ENCODE measurements at places on chromosomes 5 and 9. TPM values are rescaled to one million over a fixed set of nuclear protein-coding genes. Genes with fewer than 3 reads are reported as not detected.

GRK6 gene
- total RNA-seq, result 110 TPM

DNA sequence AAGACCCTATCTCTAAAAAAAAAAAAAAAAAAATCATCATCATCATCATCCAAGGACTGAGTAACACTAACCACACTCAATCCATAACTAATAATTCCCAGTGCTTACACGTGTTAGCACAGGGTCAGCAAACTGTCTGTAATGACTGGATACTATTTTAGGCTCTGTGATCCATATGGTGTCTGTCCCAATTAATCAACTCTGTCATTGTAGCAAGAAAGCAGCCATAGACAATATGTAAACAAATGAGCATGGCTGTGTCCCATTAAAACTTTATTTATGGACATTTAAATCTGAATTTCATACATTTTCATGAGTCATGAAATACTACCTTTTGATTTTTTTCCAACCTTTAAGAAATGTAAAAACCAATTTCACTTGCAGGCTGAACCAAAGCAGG is 148.4 kb downstream of the SIL1 start:
- DNase-seq, result no peak
- no peak overlapping the region for H3K4me3 ChIP-seq
- no peaks in the 10 kb centered on the region for H3K36me3 ChIP-seq
- no peaks in the 10 kb centered on the region for H3K4me1 ChIP-seq
- H3K27ac ChIP-seq, result no peak overlapping the region

ACOT12 gene
- total RNA-seq, result not detected

SLC1A3 gene
- 0.16 TPM for total RNA-seq

DNA sequence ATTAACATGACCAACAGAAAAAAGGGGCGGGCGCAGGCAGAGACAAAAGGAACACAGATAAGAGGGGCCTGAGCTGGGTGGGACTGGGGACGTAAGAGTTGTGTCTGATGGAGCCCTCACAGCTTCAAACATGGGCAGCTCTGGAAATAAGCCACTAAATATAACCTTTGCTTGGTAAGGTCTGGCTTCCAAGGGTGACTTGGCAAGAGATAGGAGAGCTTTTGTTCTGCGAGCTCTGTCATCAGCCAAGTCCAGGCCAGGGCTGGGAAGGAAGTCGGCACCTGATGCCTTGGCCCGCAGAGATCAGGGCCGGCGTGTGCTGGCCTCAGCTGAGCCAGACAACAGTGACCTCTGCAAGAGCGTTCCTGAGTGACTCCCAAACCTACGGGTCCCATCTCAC is 11.8 kb downstream of the TRUB2 start:
- H3K36me3 ChIP-seq, result peaks cover 16% of the 10 kb centered on the region
- DNase-seq, result no peak
- no peak overlapping the region for H3K27ac ChIP-seq

DNA sequence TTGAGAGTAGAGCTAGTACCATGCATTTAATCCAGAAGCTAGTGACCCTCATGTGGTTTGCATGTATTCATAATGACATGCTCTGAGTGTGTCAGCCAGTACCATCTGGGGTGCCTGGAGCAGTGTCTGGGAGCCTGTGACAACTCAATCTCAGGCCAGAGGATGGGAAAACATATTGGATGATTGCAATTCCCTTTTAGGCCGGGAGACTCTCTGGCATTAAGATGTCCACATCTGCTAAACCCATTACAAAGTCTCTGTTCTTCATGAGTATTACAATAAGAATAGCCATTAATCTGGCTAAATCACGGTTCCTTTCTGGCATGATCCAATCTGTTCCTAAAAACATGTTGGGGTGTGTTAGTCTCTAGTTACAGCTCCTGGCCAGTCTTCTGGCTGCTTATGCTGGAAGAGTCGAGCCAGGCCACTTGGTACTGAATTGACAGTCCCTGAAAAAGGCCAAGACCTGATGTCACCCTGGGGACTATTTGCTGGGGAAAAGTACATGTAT is 475.7 kb downstream of the ENC1 start:
- H3K27ac ChIP-seq, result no peak overlapping the region
- H3K36me3 ChIP-seq, result no peaks in the 10 kb centered on the region
- DNase-seq, result no peak

GRCh38 chr9:87327575-87328125 is 170.0 kb upstream of the DAPK1 start:
- no peak overlapping the region for H3K27ac ChIP-seq
- peaks cover 20% of the 10 kb centered on the region for H3K27me3 ChIP-seq
- DNase-seq, result no peak
- no peaks in the 10 kb centered on the region for H3K4me1 ChIP-seq

GRCh38 chr9:133493845-133494540 is 15.1 kb upstream of the SLC2A6 start:
- no peaks in the 10 kb centered on the region for H3K4me1 ChIP-seq
- no peak overlapping the region for H3K4me3 ChIP-seq
- no peaks in the 10 kb centered on the region for H3K36me3 ChIP-seq
- H3K27ac ChIP-seq, result no peak overlapping the region
- DNase-seq, result no peak

DNA sequence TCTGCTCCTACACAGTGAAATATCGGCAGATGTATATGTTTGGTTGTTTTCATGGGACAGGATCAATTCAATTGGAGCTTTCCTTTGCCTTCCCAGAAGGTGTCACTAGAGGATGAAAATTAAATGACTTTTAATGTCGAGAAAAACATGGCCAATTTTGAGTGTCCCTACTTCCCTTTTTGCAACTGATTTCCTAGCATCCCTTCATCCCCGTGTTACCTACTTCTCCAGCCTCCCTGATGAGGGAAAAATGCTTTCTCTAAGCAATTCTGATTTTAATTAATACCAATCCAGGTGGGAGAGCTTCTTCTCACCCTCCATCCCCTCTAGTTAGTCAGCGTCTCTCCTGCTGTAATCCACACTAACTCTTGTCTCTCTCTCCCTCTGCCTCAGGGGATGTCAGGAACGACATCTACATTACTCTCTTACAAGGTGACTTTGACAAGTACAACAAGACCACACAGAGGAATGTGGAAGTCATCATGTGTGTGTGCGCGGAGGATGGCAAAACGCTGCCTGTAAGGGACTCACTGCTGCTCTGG is 64.9 kb downstream of the DOCK2 start:
- H3K27ac ChIP-seq, result peak overlapping the region; percentile 76
- H3K4me3 ChIP-seq, result no peak overlapping the region
- H3K4me1 ChIP-seq, result peaks cover 44% of the 10 kb centered on the region
- peaks cover 71% of the 10 kb centered on the region for H3K36me3 ChIP-seq
- DNase-seq, result no peak
- no peaks in the 10 kb centered on the region for H3K27me3 ChIP-seq

GRCh38 chr9:116342941-116343340 is 189.3 kb downstream of the PAPPA start:
- H3K36me3 ChIP-seq, result no peaks in the 10 kb centered on the region
- no peak overlapping the region for H3K4me3 ChIP-seq
- DNase-seq, result no peak
- peaks cover 3% of the 10 kb centered on the region for H3K27me3 ChIP-seq
- H3K27ac ChIP-seq, result no peak overlapping the region

PCDHB9 gene
- not detected for total RNA-seq

- peak within 1 kb of the TSS; percentile 97 for H3K27ac ChIP-seq
- no peaks in the 10 kb centered on the region for H3K27me3 ChIP-seq
- peak; percentile 98 for DNase-seq
- H3K4me1 ChIP-seq, result peaks cover 46% of the 10 kb centered on the region
- H3K4me3 ChIP-seq, result peak within 1 kb of the TSS; percentile 99
- peaks cover 16% of the 10 kb centered on the region for H3K36me3 ChIP-seq
Measured at GRCh38 chr9:92877531-92878430, at the start of gene ZNF484. ZNF484 (minus strand) TSS chr9:92878038; CDS start chr9:92875029, 3,009 bp downstream.

GRCh38 chr5:35518104-35518503 is 99.6 kb upstream of the SPEF2 start:
- no peaks in the 10 kb centered on the region for H3K36me3 ChIP-seq
- no peak overlapping the region for H3K4me3 ChIP-seq
- no peak overlapping the region for H3K27ac ChIP-seq
- peaks cover 2% of the 10 kb centered on the region for H3K27me3 ChIP-seq
- no peaks in the 10 kb centered on the region for H3K4me1 ChIP-seq
- DNase-seq, result no peak

DNA sequence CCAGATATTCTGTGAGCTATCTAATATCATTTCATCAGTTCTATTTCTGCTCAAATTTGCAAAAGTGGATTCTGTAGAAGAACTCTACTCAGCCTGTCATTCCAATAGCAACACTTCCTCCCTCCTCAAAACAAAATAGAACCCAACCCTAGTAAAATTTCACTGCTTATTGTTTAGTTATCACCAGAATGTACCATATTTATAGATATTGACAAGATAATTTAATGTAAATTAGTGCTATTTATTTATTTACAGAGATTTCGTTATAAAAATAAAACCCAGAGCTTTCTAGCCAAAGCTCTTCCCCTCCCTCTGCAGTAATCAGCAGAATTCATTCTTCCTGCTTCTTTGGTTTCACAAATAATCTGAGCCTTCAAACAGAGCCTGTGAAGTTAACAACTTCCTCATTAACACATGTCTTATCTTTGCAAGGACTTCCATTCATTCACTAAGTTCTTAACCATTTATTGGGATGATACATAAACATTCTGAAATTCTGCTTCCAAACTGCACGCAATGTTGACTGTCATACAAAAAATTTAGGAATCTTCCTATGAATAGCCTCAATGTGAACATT is 73.7 kb upstream of the PJA2 start:
- H3K4me3 ChIP-seq, result no peak overlapping the region
- no peak for DNase-seq
- no peaks in the 10 kb centered on the region for H3K4me1 ChIP-seq
- no peaks in the 10 kb centered on the region for H3K36me3 ChIP-seq
- H3K27me3 ChIP-seq, result no peaks in the 10 kb centered on the region

RGS14 gene
- total RNA-seq, result 62.0 TPM

ROR2 gene
- not detected for total RNA-seq

GRCh38 chr5:96844481-96844990 is 31.8 kb upstream of the ERAP2 start:
- H3K27ac ChIP-seq, result no peak overlapping the region
- peaks cover 2% of the 10 kb centered on the region for H3K27me3 ChIP-seq
- no peak overlapping the region for H3K4me3 ChIP-seq
- no peak for DNase-seq
- H3K4me1 ChIP-seq, result peaks cover 4% of the 10 kb centered on the region
- no peaks in the 10 kb centered on the region for H3K36me3 ChIP-seq

DNA sequence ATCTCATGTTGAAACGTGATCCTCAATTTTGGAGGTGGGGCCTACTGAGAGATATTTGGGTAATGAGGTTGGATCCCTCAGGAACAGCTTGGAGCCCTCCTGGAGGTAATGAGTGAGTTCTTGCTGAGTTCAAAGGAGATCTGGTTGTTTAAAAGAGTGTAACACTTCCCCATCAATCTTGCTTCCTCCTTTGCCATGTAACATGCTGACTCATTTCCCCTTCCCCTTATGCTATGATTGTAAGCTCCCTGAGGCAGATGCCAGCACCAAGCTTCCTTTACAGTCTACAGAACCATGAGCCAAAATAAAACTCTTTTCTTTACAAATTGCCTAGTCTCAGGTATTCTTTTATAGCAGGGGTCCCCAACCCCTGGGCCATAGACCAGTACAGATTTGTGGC is 352.3 kb downstream of the SLCO4C1 start:
- no peaks in the 10 kb centered on the region for H3K4me1 ChIP-seq
- H3K27me3 ChIP-seq, result no peaks in the 10 kb centered on the region
- H3K36me3 ChIP-seq, result no peaks in the 10 kb centered on the region
- H3K4me3 ChIP-seq, result no peak overlapping the region

- no peak for DNase-seq
- H3K4me3 ChIP-seq, result no peak overlapping the region
- H3K36me3 ChIP-seq, result peaks cover 3% of the 10 kb centered on the region
- H3K27me3 ChIP-seq, result peaks cover 3% of the 10 kb centered on the region
- H3K4me1 ChIP-seq, result peaks cover 42% of the 10 kb centered on the region
Measured at GRCh38 chr9:94864862-94865509, 138.5 kb downstream of the AOPEP start.

ADAMTS19 gene
- not detected for total RNA-seq

BASP1 gene
- total RNA-seq, result 1.3 TPM

SPOCK1 gene
- total RNA-seq, result not detected

GRCh38 chr5:151892393-151892792 is 32.3 kb downstream of the GLRA1 start:
- no peaks in the 10 kb centered on the region for H3K36me3 ChIP-seq
- no peak overlapping the region for H3K4me3 ChIP-seq
- DNase-seq, result no peak
- H3K4me1 ChIP-seq, result no peaks in the 10 kb centered on the region
- H3K27me3 ChIP-seq, result no peaks in the 10 kb centered on the region

DNA sequence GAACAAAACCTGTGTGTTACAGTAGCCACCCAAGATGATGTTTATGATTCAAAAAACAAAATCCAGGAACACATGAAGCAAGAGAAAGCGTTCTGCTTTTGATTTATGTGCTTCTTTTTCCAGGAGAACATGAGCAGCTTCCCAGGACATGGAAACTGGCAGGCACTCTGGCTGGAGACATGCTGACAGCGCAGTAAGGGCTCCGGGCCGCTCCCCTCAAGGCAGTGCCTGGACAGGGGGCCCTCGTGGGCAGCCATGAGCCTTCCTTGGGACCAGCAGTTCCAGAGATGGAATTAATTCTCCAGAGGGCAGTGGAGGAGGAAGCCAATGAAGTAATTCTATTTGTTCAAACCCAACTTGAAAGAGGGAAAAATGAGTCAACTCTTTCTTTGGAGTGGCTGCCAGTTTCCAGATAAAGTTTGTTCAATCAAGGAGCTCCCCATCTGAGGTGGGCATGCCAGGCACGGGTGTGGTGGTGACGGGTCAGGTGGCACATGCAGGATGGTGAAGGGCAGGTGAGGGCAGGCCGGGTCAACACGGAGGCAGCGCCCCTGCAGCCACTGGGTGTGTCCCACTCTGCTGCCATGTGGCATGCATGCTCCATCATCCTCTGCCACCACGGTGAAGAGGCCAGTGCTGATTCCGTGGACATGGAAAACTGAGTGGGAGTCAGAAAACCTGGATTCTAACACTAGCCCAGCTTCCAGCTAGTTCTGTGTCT is 83.8 kb downstream of the OTULIN start:
- no peaks in the 10 kb centered on the region for H3K27me3 ChIP-seq
- DNase-seq, result no peak
- H3K36me3 ChIP-seq, result peaks cover 34% of the 10 kb centered on the region
- peaks cover 12% of the 10 kb centered on the region for H3K4me1 ChIP-seq

GRCh38 chr9:78032730-78033457 is 1.3 kb upstream of the GNAQ start:
- peaks cover 47% of the 10 kb centered on the region for H3K4me1 ChIP-seq
- H3K36me3 ChIP-seq, result no peaks in the 10 kb centered on the region
- H3K4me3 ChIP-seq, result peak overlapping the region; percentile 86
- no peak for DNase-seq

DNA sequence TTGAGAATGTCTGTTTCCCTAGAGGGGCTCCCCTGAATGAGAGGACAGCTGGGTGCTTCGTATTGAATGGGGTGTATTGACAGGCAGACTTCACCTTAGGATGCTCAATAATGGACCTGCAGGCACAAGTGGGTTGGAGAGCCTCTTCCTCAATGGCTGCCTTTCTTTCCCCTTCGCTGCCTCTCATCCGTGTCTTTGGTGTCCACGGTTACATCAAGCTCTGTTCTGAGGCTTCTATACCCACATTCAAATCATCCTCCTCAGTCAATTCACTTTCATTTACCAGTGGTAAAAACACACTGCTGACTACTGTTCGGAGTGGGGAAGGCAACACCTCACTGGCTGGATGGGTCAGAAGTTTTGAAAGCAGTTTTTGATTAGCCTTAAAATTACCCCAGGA is 20.6 kb downstream of the LIX1 start:
- DNase-seq, result no peak
- H3K4me3 ChIP-seq, result no peak overlapping the region
- no peaks in the 10 kb centered on the region for H3K4me1 ChIP-seq
- peaks cover 11% of the 10 kb centered on the region for H3K27me3 ChIP-seq
- no peaks in the 10 kb centered on the region for H3K36me3 ChIP-seq

PALM2AKAP2 gene
- total RNA-seq, result 1.0 TPM

GRCh38 chr9:117907420-117907819 is 203.2 kb downstream of the TLR4 start:
- no peak overlapping the region for H3K27ac ChIP-seq
- peaks cover 8% of the 10 kb centered on the region for H3K36me3 ChIP-seq
- DNase-seq, result no peak
- H3K27me3 ChIP-seq, result peaks cover 11% of the 10 kb centered on the region
- H3K4me1 ChIP-seq, result no peaks in the 10 kb centered on the region

COL27A1 gene
- 9.1 TPM for total RNA-seq

Data from activated CD4-positive, alpha-beta T cell treated with anti-CD3 and anti-CD28 coated beads for 36 hours (primary cell).